SW480 (cell line): ENCODE measurements at places on chromosomes 4 and X.

DNA sequence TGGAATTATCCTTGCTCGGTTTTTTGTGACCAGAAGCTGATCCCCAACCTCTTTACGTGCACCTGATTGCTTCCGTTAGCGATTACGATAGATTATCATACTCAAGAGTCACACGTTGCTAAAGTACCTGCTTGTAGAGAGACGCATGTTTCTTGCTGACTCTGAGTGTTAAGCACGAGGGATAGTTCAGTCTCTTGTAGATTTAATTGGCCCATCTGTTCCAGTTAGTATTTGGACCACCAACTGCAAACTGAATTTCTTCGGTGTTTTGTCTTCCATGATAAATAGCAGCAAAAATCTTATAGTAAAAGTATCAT, 516 bp upstream of the COX18 start:
- no peak for DNase-seq

DNA sequence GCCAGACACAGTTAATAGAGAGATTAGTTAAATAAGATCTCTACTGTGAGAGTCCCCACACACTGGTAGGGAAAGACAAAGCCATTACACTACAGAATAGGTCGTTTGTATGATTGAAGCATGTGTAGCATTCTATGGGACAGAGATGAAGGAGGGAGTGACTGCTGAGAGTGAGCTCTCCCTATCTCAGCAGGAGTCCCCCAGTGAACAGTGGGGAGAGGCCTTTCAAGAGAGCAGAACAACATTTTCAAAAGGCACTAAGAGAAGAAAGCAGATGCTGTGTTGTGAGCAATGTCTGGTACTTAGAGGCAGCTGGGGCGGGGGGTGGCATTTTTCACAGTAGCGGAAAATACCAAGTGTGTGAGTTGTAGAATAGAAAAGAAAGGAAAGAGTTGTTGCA, 413.6 kb downstream of the AFF2 start:
- DNase-seq, result no peak

GRCh38 chrX:36583674-36584073, 424.5 kb upstream of the FAM47C start:
- DNase-seq, result no peak

GRCh38 chr4:98519268-98519977, 139.0 kb downstream of the TSPAN5 start:
- no peak for DNase-seq

DNA sequence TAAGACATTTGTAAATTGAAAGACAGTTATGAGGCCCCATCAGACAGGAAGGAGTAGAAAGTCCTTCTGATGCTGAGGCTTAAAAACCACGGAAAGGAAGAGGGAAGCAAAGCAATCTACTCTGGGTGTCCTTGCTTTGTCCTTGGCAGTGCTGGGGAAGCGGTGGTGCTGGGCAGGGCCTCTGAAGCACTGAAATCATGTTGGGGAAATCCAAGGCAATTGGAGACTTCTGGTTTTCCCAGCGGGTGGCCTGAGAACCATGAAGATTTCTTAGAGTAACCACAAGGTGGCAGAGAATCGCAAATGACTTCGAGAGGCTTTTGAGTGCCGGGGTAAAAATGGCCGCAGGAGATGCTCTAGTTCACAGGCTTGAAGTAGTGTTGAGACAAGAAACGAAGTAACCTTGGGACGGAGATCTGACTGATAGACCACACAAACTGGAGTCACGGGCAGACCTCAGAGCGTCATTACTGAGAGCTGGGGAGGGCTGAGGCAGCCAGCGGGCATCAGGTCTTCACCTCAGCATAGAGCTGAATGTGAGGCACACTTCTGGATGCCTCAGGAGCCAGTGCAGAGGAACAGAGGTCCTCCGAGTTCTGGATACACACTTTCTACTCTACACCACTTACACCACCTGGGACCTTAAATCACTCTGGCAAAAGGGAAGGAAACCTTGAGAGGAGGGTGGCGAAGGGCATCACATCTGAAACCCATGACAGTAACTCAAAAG, 130.7 kb upstream of the GPRIN3 start:
- DNase-seq, result peak; percentile 3

- no peak for DNase-seq
Observed at GRCh38 chrX:258291-259040, 22.7 kb upstream of the PLCXD1 start.

DNA sequence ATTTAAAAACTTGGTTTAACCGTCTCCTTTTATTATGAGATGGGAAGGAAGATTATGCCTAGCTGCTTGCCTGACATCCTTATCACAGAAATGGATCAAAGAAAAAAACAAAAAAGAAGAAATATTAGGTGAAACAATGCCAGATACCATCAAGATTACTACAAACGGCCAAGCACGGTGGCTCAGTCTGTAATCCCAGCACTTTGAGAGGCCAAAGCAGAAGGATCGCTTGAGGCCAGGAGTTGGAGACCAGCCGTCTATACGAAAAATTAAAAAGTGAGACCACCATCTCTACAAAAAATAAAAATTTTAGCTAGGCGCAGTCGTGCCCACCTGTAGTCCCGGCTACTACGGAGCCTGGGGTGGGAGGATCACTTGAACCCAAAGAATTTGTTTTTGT, 2.3 kb downstream of the FRYL start:
- DNase-seq, result no peak

- peak; percentile 39 for DNase-seq
Observed at GRCh38 chr4:24470666-24471485, 113.5 kb downstream of the DHX15 start.

GRCh38 chr4:55512922-55513571, 33.7 kb downstream of the CLOCK start:
- DNase-seq, result no peak

GRCh38 chr4:159144112-159144694, 41.3 kb downstream of the RAPGEF2 start:
- DNase-seq, result no peak

DNA sequence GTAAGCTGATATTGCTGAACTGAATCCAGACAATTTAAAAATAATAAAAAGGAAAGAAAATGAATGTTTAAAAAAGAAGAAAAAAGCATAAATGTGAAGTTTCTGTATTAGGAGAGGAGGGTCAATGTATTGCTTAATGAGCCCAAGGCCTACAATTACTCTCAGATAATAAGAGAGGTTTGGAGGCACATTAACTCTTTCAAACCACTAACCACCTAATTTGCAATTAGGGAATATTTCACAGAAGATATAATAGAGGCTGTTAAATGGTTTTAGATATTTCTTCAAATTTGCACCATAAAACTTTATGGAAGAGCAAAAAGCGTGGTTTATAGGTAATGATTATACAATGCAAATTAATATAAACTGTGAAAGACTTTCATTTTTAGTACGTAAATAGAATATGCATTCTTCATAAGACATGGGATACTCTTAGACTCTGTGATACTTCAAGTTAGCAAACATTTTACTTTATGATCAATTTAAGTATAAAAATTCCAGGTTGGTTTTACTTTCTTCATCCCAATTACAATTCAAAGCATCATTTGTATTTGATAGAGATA, 364.2 kb upstream of the GALNTL6 start:
- DNase-seq, result no peak

GRCh38 chr4:184348311-184349233, 125.8 kb downstream of the IRF2 start:
- DNase-seq, result no peak

GRCh38 chr4:46900082-46900481, 9.0 kb downstream of the COX7B2 start:
- no peak for DNase-seq

- DNase-seq, result peak; percentile 8
Observed at GRCh38 chr4:173014113-173014558, 154.5 kb upstream of the GALNT7 start.

- DNase-seq, result peak; percentile 55
Observed at GRCh38 chr4:117626664-117627063, 407.6 kb upstream of the NDST3 start.

DNA sequence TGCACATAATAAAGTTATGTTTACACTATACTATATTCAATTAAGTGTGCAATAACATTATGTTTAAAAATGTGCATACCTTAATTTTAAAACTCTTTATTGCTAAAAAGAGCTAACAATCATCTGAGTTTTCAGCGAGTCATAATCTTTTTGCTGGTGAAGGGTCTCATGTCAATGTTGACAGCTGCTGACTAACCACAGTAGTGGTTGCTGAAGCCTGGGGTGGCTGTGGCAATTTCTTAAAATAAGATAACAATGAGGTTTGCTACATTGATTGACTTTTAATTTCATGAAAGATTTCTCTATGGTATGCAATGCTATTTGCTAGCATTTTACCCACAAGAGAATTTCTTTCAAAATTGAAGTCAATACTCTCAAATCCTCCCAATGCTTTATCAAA, 58.6 kb downstream of the C4orf46 start:
- no peak for DNase-seq

DNA sequence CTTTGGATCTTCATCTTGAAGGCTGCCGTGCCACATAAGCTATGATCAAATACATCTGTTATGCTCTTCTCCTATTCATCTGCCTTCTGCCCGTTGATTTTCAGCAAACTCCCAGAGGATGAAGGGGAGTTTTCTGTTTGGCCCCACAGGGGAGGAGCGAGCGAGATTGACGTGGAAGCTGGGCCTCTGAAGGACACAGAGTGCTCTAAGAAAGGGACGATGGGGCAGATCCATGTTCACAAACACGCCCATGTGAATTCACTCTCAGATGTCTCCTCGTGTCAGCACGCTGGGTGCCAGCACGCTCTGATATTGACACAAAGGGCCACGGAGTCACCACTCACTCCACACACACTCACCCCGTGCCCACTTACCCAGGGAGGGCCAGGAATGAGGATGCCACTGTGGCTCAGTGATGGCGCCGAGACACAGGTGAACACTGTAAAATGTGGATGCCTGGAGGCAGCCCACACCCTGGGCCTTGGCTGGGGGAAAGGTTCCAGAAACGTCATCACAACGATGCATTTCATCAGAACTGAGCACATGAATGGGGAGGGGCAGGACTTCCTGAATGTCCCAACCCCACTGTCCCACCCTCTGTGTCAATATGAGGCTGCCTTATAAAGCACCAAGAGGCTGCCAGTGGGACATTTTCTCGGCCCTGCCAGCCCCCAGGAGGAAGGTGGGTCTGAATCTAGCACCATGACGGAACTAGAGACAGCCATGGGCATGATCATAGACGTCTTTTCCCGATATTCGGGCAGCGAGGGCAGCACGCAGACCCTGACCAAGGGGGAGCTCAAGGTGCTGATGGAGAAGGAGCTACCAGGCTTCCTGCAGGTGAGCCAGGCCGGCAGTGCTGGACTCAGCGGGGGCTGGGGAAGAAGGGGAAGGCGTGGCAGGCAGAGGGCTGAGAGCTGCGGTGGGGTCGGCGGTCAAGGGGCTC, at the start of gene S100P:
Gene S100P, plus strand, starts transcription at position 648 of the 946 bp plus-strand sequence. Its CDS starts 55 bp downstream, at position 703.
- DNase-seq, result peak; percentile 72

DNA sequence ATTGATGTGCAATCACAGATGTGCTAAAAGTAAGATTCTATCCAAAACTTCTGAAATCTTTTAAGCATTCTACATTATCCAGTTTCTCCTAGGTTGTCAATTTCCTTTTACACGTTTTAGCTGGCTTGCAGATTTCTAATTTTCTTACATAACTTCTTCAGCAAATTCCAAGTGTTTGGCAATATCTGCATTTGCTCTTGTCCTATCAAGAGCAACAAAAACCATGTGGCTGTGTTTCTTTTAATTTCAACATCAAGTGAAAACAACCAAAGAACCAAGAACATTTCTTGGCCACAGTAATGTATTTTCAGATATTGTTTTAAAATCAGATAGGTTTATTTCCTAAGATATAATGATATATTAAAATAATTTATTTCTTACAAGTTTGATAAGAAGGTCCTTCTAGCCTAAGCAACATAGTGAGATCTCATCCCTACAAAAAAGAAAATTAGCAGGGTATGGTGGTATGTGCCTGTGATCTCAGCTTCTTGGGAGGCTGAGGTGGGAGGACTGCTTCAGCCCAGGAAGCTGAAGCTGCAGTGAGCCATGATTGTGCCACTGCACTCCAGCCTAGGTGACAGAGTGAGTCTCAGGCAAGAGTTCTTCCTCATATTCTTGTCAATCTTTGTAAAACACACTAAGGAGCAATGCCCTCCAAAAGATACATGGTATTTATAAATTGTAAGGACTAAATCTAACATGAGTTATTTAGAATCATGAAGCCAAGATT, 131.4 kb upstream of the NAP1L5 start:
- DNase-seq, result no peak

- DNase-seq, result no peak
Observed at GRCh38 chr4:77089866-77090265, 14.1 kb upstream of the CCNI start.

GRCh38 chrX:152918707-152919106, 20.8 kb downstream of the ZNF185 start:
- no peak for DNase-seq

- peak; percentile 7 for DNase-seq
Observed at GRCh38 chrX:105876658-105877057, 54.3 kb downstream of the NRK start.

DNA sequence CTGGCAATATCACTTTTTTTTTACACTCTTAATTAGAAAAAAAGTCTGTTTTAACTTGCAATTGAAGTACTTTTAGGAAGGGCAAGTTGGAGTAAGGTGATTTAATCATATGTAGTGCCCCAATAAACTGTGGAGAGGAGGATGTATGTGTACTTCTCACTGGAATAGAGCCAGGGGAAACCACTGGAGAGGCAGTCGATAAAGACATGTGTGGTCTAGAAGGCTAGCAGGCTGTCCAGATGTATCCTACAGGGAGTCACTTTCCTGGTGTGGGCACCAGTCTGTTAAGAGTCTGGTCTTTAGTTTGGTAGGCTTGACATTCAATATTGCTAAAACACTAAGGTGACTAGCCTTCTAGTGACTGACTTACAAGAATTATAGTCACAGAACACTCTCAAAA, 9.6 kb upstream of the SGMS2 start:
- no peak for DNase-seq

GRCh38 chr4:147566762-147567161, 50.4 kb upstream of the TMEM184C start:
- DNase-seq, result no peak

GRCh38 chr4:993111-994029, at the start of gene SLC26A1:
Gene SLC26A1, minus strand, starts transcription at chr4:993404. Its CDS starts 1,701 bp downstream, at chr4:991703.
- DNase-seq, result peak; percentile 48

GRCh38 chr4:52919461-52919860, 57.3 kb downstream of the RASL11B start:
- no peak for DNase-seq

DNA sequence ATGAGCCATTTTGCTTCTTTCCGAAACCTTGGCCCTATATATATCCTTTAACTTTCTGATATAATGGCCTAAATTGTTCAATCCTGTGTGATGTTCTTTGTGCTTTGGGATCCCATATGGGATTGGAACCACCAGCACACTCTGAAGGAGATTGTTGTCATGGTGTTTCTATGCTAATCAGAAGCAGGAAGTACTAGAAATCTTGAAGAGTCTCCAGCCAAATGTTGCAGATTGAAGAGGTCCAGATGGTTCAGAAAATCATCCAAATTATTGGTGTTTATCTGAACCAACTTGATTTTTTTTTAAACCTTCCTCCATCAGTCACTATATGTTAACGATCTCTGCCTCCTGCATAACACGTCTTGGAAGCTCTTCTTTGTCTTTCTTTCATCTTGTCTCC, 72.8 kb downstream of the KIT start:
- DNase-seq, result no peak
